RWPE2 (cell line): ENCODE measurements at places on chromosomes 4 and X.

DNA sequence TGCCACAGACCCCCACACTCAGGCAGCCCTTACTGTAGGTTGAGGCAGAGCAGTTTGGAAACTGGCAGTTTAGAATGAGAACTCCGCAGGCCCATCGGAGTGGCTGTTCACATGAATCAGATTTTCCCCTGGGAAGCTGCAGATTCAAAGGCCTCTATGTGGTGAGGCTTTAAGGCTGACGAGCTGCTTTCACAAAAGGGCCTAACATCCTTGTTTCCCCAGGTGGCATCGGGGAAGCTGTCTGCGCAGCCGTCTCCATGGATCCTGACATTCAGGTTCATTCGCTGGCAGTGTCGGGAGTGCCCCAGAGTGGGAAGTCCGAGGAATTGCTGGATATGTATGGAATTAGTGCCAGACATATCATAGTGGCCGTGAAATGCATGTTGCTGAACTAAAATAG, 33.7 kb downstream of the TKTL1 start:
- DNase-seq = no peak

- no peak for DNase-seq
These were observed 46.9 kb upstream of the HCCS start for GRCh38 chrX:11064276-11064675.

GRCh38 chrX:19342331-19342906, 1.3 kb upstream of the PDHA1 start:
- no peak for DNase-seq

GRCh38 chr4:100289946-100290345, 99.7 kb upstream of the DDIT4L start:
- no peak for DNase-seq

DNA sequence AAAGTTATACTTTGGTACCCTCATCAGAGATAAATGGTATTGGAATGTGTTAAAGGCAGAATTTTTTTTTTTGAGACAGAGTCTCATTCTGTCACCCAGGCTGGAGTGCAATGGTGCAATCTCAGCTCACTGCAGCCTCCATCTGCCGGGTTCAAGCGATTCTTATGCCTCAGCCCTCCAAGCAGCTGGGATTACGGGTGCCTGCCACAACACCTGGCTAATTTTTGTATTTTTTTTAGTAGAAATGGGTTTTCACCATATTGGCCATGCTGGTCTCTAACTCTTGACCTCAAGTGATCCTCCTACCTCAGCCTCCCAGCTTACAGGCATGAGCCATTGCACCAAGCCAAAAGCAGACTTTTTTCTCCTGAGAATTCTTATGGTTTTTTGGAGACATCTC, 11.4 kb upstream of the RELL1 start:
- DNase-seq = no peak

- DNase-seq = no peak
These were observed 177.0 kb downstream of the GPAT3 start for GRCh38 chr4:83712890-83713289.

DNA sequence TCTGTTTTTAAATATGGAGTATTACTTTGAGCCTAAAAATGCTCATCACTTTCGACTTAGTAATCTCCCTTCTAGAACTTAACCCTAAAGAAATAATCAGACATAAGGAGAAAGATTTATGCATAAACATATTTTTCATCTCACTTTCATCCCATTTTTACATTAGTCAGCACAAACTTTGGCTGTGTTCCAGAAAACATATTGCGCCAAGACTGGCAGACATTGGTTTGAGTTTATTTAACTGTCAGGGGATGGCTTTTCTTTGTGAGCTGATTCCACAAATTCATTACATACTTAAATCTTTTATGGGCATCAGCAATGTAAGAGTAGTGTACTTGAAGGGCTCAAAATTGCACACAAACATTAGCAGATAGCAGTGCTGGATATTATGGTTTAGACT, 23.7 kb downstream of the MAOA start:
- DNase-seq = no peak

DNA sequence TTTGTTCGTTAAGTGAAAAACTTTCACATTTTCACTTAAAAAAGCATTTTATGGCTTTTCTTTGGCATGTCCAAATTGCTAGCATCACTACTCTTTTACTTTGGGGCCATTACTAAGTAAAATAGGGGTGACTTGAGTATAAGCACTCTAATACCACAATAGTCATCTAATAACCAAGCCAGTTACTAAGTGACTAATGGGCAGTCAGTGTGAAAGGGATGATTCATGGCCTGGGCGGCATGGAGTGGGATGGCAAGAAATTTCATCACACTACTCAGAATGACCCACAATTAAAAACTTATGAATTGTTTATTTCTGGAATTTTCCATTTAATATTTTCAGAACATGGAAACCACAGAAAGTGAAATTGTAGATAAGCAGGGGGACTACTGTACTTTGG, 60.9 kb downstream of the BMP15 start:
- no peak for DNase-seq

DNA sequence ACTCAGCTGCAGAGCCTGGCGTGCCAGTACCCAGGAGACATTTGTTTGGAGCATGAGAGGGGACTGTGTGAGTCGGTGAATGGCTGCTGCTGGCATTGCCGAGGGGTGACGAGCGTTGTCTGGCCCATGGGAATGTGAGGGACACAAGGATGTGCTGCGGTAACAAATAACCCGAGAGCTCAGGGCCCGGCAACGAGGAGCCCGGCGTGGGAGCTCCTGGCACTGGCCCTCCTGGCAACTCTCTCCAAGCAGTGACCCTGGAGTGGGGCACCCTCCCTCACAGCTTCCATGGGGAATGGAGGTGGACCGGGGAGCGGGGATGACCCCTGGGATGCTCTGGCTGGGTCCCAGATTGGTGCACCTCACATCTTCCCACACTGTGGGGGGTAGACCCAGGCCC, 44.0 kb upstream of the SORCS2 start:
- no peak for DNase-seq

GRCh38 chr4:58983887-58984286, 1873.7 kb upstream of the IGFBP7 start:
- no peak for DNase-seq

- no peak for DNase-seq
These were observed 100.4 kb downstream of the HS6ST2 start for GRCh38 chrX:132858018-132858417.

DNA sequence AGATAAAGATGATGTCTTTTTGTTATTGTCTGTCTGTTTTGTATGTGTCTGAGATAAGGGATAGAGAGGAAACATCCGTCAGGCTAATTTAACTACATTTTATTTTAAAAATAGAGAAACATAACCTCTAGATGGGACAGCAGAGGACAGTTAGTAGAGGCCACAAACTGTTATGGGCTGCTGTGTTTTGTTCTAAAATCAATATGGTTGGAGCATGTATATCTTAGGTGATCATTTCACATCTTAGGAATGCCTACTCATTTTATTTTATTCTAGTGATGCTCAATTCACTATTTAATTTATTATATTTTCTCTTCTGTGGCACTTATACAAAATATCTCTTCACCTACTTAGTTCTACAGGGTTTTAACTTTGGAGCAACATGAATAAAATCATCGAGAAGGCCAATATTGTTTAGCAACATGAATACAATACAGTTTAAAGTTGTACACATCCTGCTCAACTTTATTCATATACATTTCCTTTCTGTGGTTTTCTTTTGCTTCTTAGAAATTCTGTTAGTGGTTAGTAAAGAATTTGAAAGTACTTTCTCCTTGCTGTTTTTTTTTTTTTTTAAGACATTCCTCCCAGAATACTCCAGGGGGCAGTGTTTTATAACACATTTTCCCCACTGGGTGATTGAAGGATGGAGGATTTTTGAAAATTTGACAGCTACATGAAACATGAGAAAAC, 392.9 kb downstream of the UNC5C start:
- no peak for DNase-seq

- no peak for DNase-seq
These were observed 113.0 kb upstream of the VAMP7 start for GRCh38 chrX:155767876-155768769.

DNA sequence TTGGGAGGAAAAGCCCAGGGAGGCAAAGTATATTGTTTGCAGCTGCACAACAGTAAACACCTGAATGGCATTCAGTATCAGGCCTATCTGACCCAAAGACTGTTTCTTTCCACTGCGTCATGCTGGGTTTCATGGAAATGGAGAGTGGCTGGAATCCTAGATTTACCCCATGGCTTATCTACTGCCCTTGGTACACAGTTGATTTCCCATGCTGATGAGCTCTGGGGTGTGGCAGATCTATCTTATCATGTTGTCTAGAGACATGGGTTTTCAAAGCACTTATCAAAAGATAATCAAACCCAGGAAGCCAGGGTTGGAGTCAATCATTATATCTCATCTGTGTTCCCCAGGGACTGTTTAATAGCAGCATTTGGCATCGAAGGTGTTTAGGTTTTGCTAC, 72.1 kb downstream of the CLNK start:
- no peak for DNase-seq

DNA sequence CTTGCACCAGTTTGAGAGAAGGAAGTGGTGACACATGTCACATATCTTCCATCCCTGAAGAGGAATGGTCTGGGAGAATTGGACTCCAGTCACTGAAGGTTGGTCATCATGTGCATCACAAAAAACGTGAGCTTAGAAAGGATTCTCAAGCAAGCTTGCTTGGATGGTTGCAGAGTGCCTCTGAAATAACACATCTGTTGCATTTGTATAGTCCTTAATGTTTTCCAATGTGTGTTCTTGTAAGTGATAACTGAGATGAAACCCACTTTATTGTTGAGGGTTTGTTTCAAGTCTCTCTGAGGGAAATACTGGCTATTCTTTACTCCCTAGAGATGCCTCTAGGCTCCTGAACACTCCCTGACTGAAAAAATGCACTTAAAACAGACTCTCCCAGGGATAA, 184.5 kb upstream of the MBNL3 start:
- DNase-seq = no peak

- DNase-seq = no peak
These were observed 432.1 kb upstream of the NR3C2 start for GRCh38 chr4:148874331-148874730.

DNA sequence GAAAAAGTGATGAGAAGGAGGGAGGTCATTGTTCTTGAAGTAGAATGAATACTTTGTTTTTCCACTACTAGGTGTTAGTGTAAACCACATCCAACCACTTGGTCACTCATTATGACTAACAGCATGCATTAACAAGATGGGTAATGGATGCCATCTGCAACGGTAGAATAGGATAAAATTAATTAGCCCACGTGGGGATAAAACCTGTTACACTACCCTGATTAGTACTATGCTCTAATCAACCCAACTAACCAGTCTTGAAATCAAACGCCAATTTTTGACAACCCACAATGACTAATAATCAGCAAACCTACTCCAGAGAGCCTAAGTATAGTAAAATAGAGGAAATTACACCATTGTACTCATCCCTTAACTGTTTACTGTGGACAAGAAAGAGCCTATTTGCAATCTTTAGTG, 93.4 kb upstream of the MCF2 start:
- DNase-seq = no peak

DNA sequence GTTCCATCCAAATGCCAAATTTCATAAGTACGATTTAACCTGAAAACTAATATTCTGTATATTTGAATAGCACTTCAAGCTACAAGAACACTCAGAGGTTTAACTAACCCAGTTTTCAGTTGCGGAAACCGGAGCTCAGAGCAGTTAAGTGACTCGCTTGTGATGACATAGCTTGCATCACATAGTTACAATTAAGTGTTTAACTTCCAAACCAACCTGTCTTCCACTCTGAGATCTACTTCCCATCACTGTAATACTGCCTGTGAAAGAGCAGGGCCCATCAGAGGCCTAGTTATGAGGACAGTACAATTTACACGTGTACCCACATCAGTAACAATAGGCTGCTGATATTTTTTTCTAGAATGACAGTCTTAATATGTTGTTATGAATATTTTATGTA, 120.3 kb downstream of the MAD2L1 start:
- DNase-seq = no peak

DNA sequence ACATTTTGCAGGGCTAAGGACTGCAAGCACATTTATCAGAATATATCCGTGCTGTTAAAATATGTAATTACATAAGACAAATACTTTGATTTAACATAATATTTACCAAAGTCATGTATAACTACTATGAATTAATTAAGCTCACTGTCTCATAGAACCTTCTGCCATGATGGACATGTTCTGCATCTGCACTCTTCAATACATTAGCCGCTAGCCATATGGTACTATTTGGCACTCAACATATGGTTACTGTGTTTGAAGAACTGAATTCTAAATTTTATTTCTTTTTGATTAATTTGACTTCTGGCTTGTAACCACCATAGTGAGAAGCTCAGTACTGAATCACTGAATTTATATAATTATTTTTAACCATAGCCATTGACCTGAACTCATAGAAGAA, 427.0 kb upstream of the TRAM1L1 start:
- no peak for DNase-seq

- DNase-seq = no peak
These were observed 15.2 kb downstream of the BCOR start for GRCh38 chrX:40082447-40083119.

GRCh38 chr4:4690854-4691253, 149.0 kb upstream of the STX18 start:
- DNase-seq = no peak

DNA sequence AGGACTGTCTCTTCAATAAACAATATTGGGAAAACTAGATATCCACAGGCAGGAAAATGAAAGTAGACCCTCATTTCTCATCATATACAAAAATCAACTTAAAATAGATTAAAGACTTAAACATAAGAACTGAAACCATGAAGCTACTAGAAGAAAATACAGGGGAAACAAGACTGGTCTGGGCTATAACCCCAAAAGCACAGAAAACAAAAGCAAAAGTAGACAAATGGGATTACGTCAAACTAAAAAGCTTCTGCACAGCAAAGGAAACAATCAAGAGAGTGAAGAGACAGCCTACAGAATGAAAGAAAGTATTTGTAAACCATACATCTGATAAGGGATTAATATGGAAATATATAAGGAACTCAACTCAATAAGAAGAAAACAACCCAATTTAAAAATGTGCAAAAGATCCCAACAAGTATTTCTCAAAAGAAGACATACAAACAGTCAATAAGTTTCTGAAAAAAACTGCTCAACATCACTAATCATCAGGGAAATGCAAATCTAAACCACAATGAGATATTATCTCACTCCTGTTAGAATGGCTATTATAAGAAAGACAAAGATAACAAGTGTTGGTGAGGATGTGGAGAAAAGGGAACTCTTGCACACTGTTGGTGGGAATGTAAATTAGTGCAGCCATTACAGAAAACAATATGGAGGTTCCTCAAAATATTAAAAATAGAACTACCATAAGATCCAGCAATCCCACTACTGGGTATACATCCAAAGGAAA, 325.3 kb upstream of the RASGEF1B start:
- no peak for DNase-seq

- no peak for DNase-seq
These were observed 64.9 kb downstream of the KLHL4 start for GRCh38 chrX:87582453-87582852.

GRCh38 chrX:24475480-24475879, 10.4 kb downstream of the PDK3 start:
- no peak for DNase-seq

DNA sequence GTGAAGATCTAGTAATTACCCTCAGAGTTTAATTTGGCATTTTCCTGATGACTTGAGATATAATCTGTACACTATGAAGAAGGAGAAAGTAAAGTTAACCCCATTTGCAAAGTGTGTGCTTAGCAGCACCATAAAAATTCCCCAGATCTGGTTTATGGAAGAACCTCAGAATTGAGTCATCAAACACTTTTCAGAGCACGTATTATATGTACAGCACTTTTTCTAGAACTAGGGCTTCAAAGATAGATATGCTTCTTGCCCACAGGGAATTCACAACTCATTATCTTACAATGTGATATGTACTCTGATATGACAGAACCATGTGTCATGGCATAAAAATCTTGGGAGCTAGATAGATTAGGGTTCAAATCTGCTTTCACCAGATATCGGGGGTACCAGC, 150.9 kb downstream of the SLC10A7 start:
- DNase-seq = no peak
